Thoracic aorta (tissue), 2 donors: ENCODE measurements at places on chromosomes 11 and 22.

GRCh38 chr11:70156291-70157037, 46.6 kb upstream of the FADD start:
- no peak for DNase-seq

DNA sequence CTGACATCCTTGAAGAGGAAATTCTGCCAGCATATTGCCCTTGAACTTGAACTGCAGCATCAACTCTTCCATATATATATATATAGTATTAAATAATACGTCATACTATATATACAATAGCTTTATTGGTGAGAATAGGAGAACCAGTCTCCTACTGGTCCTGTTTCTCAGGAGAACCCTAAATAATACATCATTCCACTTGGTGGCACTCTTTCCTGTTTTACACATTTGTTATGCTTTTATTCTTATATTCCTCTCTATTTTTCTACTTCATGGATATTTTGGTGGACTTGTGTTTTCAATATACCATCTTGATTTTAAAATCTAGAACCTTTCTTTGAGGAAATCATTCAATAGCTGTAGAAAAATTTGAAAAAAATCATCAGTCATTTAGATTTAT, 193.3 kb downstream of the TRPC6 start:
- DNase-seq = no peak

GRCh38 chr11:116931206-116931953, 94.0 kb upstream of the APOA1 start:
- DNase-seq = no peak

- DNase-seq = no peak
Observed at GRCh38 chr11:110380836-110381622, 48.7 kb upstream of the FDX1 start.

GRCh38 chr11:1549338-1550330, 22.4 kb downstream of the DUSP8 start:
- DNase-seq = no peak

- no peak for DNase-seq
Observed at GRCh38 chr11:22415476-22415875, 77.3 kb downstream of the SLC17A6 start.

- no peak for DNase-seq
Observed at GRCh38 chr22:46977656-46978343, 215.3 kb downstream of the TBC1D22A start.

DNA sequence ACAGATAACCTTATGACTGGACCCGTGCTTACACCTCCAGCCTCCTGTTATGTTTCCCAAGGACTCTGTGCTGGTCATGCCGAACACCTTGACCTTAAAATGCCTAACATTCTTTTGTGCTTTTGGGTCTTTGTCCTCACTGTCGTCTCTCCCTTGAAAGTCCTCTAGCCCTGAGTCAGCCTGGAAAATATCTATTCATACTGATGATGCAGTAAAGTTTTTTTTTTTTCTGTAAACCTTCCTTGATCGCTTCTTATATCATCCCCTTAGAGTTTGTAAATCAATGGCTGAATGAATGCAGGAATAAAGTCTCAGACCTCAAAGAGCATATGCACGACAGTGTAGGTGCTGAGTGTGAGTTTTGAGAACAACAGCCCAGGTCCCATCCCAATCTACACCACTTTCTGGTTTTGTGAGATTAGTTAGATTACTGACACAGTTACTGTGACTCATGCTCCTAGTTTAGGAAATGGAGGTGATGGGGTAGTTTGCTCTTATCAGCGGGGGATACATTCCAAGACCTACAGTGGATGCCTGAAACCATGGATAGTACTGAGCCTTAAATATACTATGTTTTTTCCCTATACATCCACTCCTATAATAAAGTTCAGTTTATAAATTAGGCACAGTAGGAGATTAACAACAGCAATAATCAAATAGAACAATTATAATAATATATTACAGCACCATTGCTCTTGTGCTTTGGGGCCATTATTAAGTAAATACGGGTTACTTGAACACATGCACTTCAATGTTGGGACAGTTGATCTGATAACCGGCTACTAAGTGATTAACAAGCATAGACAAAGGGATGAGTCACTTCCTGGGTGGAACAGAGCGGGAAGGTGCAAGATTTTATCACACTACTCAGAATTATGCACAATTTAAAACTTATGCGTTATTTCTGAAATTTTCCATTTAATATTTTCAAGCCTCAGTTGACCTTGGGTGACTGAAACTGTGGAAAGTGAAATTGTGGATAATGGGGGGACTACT, 8.6 kb downstream of the TCN1 start:
- DNase-seq = no peak

- no peak for DNase-seq
Observed at GRCh38 chr11:83039566-83039965, 32.1 kb downstream of the RAB30 start.

DNA sequence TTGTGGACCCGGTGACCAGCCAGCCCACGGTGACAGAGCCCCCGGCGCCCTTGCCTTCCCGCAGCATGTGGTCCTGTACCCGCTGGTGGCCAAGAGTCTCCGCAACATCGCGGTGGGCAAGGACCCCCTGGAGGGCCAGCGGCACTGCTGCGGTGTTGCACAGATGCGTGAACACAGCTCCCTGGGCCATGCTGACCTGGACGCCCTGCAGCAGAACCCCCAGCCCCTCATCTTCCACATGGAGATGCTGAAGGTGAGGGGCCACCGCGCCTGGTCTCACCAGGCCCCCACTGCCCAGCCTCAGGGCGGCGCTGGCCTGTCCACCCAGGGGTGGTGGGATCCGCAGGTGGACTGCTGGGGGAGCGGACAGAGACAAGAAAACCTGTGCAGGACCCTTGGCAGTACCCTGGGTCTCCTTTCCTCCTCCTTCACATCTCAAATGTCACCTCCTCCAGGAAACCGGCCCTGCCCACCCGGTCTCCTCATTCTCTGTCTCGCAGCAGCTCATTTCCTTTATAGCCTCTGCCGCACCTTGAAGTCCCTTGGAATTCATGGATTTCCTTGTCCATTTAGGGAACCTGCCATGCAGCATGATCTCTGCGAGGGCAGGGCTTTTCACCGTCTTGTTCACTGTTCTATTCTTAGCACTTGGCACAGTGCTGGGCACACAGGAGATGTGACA, 6.5 kb downstream of the AIP start:
- no peak for DNase-seq

- DNase-seq = no peak
Observed at GRCh38 chr11:50333861-50334260, 301.2 kb downstream of the OR4C45 start.

- peak; percentile 30 for DNase-seq
Observed at GRCh38 chr22:42553475-42554361, at the start of gene SERHL2. SERHL2 (plus strand) TSS chr22:42553956; CDS start chr22:42554021, 65 bp downstream.

GRCh38 chr11:117457835-117458234, 130.2 kb downstream of the CEP164 start:
- DNase-seq = no peak

DNA sequence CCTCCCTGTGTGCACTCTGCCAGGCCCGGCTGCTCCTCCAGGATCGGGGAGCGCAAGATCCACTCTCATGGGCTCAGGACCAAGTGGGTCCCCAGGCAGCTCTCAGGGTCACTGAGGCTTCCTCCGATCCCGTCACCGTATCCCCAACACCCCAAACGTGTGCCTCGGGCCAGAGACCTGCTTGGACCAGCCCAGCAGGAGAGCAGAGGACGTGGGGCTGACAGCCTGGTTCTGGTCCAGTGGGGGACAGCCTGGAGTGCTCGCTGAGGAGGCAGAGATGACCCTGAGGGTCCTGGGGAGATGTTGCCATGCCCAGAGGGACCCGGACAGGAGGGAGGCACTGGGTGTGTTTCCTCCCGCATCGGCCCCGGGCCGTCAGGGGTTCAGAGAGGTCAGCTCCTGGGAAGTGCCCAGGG, 1402.6 kb downstream of the BRD1 start:
- DNase-seq = no peak

DNA sequence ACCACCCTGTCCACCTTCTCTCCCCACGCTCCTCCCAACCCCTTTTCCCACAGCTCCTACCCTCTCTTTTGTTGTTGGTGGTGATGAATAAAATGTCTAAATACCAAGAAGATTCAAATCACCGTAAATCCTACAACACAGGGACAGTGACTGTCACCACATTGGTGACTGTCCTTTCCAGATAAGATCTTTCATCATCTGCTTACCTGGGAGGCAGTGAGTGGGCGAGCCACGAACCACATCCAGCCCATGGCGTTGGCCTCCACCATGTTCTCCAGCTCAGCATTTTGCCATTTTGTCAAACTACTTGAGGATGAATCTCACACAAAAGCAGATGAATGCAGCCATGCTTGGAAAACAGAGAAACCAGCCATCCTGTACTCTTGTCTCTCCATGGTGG, 6.7 kb upstream of the CYTH4 start:
- no peak for DNase-seq

- no peak for DNase-seq
Observed at GRCh38 chr11:35148163-35148837, 9.3 kb downstream of the CD44 start.

- DNase-seq = no peak
Observed at GRCh38 chr11:130603335-130603906, 155.0 kb downstream of the ADAMTS15 start.

DNA sequence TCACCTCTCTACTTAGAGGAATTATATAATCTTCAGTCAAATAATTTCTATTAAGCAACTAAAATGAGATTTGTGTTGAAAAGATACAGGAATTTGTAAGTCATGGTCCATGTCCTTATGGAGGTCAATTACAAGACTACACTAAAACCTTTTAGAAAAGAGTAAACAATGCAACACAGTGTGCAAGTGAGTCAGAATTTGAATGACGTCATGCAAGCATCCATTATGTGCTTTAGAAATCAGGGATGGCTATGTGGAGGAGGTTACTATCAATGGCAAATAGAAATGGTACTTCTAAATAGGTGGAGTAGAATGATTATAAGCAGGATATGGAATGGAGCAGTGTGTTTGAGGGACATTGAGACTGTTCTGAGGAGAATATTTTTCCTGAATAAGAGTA, 16.6 kb downstream of the OR10D3 start:
- DNase-seq = no peak

- DNase-seq = no peak
Observed at GRCh38 chr22:26845021-26845743, 187.8 kb downstream of the MIAT start.

- DNase-seq = peak; percentile 37
Observed at GRCh38 chr11:34174412-34175041, 69.1 kb downstream of the NAT10 start.

- DNase-seq = no peak
Observed at GRCh38 chr22:20671409-20672081, 102.4 kb upstream of the SERPIND1 start.

DNA sequence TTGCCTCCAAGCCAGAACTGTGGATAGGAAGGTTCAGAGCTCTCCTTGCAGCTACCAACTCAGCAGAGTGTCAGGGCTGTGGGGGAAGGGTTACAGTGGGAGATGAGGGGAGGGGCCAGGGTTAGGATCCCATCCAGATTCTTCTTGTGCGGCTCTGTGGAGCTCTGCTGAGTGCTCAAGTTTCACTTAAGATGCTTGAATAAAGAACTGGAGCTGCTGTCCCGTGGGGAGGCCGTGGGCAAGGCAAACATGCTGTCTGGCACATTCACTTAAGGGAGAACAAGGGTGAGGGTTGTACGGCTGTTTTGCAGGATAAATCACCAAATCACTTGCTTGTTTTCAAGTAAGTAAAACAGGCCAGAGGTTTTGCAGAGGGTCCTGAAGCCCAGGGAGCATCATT, 197.1 kb downstream of the FAM76B start:
- DNase-seq = no peak

- peak; percentile 28 for DNase-seq
Observed at GRCh38 chr22:24208012-24208749, 26.9 kb downstream of the SUSD2 start.

DNA sequence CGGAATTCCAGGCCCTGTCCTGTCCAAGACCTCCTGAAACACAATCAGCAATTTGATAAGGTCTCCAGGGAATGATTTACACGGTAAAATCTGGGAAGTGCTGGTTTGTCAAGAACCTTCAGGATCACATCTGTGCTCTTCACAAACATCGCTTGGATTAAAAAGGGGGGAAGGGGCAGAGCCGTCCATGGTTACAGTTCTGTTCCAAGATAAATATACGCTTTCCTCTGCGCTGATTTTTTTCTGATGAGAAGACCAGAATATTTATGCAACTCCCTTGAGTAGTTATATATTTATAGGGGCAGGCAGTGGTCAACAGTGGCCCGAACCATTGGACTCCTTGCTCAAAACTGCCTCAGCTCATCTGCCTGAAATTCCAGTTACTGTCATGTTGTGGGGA, 9.2 kb upstream of the APOL5 start:
- no peak for DNase-seq

- no peak for DNase-seq
Observed at GRCh38 chr11:128692753-128693415, 988 bp upstream of the FLI1 start.

- no peak for DNase-seq
Observed at GRCh38 chr11:92594251-92594650, 369.6 kb downstream of the FAT3 start.

DNA sequence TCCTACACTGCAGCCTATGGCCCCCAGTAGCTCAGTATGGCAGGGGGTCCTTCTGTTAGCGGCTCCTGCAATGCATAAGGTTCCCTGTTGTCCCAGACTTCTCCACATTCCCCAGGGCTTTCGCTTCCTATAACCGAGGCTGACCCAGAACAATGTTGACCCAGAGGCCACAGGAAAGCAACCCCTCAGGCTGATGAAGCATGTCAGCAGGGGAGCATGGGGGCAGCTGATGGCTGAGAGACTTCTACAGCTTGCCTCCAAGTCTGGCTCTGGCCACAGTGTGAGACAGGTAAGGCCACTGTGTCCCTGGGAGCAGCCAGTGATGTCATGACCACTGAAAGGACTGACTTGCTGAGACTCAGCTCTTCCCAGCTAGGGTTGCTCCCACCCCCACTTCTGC, 12.5 kb upstream of the PPFIBP2 start:
- no peak for DNase-seq
